ENCODE measurements at places on chromosomes 6 and 20.

DNA sequence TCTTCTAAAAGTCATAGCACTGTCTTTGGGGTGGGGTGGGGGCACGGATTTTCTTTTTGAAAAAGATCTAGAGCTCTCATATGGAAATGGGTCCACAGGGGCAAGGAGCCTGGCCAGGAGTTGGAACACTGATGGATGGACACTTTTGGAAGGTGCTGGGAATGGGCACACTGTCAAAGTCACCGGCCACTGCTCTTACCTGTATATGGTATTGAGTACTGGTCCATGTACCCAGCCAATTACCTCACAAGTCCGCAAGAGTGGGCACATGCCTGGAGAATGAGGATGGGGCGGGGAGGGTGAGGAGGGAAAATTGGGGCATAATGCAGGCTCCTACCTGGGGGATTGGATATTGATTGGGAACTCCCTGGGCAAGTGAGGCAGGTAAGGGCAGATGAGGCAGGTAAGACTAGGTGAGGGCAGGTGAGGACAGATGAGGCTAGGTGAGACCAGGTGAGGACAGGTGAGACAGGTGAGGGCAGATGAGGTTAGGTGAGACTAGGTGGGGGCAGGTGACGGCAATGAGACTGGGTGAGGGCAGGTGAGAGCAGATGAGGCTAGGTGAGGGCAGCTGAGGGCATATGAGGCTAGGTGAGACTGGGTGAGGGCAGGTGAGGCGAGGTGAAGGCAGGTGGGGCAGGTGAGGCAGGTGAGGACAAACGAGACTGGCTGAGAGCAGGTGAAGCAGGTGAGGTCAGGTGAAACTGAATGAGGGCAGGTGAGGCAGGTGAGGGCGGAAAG, 167.9 kb downstream of the NRN1 start:
- no peak for ATAC-seq

- ATAC-seq: no peak
Observed at GRCh38 chr6:129753422-129753821, 43.4 kb upstream of the ARHGAP18 start.

- peak; percentile 68 for ATAC-seq
Observed at GRCh38 chr20:57440678-57441509, 49.7 kb downstream of the RBM38 start.

GRCh38 chr6:129672881-129673631, 36.9 kb downstream of the ARHGAP18 start:
- peak; percentile 74 for ATAC-seq

DNA sequence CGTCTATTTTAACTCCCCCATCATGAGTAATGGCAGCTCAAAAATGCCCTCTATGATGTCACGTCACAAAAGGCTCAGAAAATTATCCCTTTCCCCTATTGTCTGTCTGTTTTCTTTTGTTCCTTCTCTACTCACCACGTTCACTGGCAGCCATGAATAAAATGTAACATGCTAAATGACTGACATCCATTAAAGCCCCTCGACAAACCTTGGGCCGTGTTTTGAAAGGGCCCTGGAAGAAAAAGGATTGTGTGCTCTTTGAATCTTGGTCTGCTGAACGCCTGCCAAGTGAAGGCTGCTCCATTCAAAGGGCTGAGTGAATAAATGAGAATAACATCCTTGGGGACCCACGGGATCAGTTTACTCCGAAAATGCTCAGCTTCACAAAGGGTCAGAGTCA, 118.7 kb downstream of the RPS12 start:
- no peak for ATAC-seq

GRCh38 chr6:121593011-121593641, 157.7 kb downstream of the GJA1 start:
- no peak for ATAC-seq

DNA sequence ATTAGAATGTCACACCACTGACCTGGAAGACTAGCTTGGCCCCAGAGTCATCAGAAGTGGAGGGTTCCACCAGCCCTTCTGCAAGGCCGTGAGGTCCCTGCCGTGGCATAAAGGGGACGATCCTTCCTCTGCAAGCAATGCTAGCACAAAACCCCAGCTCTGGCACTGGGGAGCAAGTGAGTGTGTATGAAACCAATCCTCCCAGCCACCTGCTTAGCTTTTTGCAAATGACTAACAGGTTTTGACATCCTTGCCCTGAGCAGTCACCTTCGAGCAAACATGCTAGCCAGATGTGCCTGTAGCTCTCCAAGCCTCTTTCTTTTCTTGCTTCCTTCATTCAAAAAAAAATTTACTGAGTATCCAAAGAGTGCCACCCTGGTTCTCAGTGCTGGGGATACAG, 8.6 kb downstream of the SULF2 start:
- ATAC-seq: no peak

DNA sequence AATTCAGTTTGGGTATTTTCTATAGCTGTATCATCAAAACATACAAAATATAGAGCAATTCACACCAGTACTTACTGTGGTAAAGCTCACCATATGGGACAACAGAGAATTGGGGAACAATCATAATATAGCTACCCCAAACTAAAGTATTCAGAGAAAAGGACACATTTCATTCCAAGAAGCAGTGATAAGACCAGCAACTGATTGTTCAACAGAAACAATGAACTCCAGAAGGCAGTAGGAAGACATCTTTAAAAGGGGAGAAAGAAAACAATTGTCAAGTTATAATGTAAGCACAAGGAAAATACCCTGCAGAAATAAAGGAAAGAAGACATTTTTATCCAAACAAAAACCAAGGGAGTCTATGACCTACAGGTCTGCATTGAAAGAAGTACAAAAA, 210.9 kb downstream of the ZFAND3 start:
- ATAC-seq: no peak

DNA sequence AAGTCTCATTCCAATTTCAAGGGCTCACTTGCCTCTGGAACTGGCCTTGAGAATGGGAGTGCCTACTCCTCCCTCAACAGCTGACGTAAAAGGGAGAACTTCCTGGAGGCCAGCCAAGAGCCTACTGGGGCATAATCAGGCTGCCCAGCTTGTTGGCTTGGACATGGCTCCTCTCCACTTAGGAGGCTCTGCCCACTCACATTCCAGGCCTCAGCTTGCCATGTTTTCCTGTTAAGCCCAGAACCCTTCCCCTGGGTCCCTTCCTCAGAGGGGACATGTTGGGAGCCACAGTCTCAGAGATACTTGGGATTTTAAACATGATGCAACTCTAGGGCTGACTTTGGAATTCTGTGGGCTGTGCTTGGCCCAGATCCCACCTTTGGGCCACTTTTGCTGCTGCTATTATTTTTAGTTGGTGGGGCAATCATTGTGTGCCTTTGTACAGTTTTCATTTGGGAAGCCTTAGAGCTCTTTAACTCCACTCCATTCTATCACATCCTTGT, 31.5 kb upstream of the ADTRP start:
- peak; percentile 84 for ATAC-seq

DNA sequence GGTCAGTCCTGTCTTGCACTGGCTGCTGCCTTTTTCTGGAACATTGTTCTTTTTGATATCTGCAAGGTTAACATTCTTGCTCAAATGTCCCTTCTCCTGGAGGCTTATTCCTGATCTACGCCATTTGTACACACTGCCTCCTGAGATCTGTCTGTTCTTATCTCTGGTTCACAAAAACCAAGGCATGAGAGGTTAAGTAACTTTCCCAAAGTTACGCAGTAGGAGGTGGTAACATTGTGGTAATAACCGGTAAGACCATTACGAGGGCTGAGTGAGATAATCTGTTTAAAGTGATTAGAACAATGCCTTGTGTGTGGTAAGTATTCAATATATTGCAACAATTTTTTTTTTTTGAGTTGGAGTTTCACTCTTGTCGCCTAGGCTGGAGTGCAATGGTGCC, 132.1 kb downstream of the FNDC1 start:
- no peak for ATAC-seq

DNA sequence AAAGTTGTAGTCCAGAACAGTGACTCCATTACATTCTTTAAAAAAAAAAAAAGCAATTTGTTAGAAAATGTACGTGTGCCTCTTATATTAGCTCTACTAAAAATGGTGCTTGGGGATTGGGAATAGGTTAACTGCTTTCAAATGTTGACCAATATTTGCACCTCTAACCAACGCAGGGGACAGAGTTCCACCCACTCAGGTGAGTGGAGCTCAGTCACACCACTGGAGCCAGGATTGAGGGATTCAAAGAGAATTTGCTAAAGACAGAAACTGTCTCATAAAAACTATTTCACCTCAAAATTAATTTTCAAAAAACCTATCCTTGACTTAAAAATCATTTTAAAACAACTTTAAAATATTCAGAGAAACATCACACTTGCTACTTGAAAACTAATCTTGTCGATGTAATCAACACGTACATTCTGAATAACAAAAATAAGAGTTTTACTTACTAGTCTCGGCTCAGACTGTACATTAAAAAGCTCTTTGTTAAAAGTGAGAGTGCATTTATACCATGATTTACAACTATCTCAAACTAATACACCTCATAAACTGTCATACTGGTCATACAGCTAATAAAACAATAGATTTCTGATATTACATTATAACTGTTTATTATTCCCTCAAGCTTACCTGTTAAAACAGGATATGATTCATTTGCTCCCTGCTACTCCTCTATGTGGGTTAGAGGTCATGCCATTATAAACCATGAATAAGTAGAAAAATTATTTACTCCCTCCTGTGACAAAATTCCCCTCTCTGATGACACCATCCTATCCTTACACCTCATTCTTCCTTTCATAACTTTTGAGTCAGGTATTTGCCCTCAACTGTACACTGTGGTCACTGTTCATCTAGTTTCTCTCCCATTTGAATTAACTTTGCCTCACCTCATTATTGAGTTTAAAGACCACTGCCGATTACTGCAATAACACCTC, 88.6 kb downstream of the PDE10A start:
- ATAC-seq: no peak

- no peak for ATAC-seq
Observed at GRCh38 chr6:12030993-12031550, 19.0 kb downstream of the HIVEP1 start.

GRCh38 chr6:116840091-116840490, 11.2 kb upstream of the GPRC6A start:
- ATAC-seq: no peak

DNA sequence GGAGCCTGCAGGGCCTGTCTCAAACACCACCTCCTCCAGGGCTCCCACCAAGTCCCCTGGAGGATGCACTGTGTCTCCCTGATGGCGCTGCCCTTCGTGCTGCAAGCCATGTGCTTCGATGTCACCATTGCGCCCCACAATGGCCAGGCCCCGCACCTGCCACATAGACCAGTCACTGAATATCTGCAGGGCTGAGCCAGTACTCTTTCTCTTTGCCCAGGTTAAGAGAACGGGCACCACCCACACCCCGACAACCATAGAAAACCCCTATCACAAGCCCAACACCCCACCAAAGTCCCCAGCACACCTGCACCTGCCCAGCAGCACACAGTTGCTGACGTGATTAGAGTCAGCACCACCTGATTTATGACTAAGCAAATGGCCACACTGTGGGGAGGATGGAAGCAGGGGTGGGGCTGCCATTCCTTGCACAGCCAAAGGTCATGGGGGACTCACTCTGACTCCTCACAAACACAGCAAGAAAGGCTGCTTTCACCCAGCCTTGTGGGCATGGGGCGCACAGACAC, 104.3 kb downstream of the SLC23A2 start:
- no peak for ATAC-seq

GRCh38 chr6:147156799-147157382, 47.3 kb upstream of the STXBP5 start:
- peak; percentile 18 for ATAC-seq

- no peak for ATAC-seq
Observed at GRCh38 chr6:81889377-81890053, 137.0 kb upstream of the TENT5A start.

DNA sequence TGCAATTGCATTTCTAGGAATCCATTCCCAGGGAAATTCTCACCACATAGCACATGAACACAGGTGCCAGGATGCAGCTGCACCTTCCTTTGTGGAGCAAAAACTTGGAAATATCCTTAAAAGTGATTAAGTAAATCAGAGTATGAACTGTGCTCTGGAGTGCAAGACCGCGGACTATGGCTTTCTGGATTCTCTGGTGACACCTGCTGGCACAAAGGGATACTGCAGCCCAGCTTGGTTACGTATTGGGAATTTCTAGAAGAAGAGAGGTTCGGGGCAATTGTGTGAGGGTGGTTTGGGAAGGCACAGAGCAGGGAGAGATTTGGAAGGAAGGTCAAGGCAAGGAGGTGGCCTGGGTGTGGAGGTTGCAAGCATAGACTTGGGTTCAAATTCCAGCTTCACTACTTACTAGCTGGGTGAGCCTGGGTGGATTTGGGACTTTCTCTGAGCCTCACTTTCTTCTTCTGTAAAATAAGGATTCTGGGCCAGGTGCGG, 15.9 kb upstream of the PEDS1 start:
- ATAC-seq: peak; percentile 55

Measured in SK-N-SH treated with all-trans-retinoic acid at 6 μM for 48 hours (cell line).